ENCODE measurements at places on chromosomes 6 and 20.
A peak's percentile ranks its signal among the peaks of the same experiment; 100 is the strongest.

DNA sequence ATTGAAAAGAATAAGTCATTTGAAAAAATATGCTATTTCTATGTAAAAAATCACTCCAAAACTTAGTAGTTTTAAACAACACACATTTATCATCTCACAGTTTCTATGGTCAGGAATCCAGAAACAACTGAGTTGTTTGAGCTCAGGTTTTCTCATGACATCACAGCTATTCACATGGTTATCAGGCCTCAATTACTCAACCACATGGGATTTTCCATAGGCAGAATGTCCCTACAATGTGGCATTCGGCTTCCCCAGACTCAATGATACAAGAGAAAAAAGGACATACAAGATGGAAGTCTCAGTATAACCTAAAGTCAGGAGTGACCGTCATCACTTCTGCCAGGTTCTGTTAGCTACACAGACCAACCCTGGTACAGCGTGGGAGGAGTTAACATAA lies 3.4 kb upstream of the SLC35D3 start:
- DNase-seq, result no peak

DNA sequence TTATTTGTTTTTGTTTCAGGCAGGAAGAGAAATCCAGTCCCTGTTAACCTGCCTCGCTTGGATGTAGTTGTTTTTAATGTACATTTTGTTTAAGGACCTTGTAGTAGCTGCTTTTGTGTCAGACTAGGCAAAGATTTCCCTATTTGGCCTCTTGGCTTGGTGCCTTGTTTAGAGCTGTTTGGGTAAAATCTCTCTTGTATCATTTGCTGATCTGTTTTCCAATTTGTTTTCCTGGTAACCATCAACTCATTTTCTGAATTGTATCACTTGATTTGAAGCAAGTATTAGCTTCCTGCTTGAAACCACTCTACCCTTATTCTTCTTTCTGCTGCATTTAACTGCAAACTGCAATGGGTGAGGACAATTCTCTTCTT lies 160.7 kb downstream of the ZFAND3 start:
- DNase-seq, result no peak

GRCh38 chr20:39850246-39850645 lies 838.8 kb downstream of the MAFB start:
- DNase-seq, result no peak

GRCh38 chr6:43676962-43677606 lies 10.5 kb downstream of the MRPS18A start:
- DNase-seq, result no peak

- DNase-seq, result no peak
Observed at GRCh38 chr6:25899123-25899522, 25.1 kb upstream of the SLC17A3 start.

GRCh38 chr6:107179004-107179403 lies 63.7 kb upstream of the BEND3 start:
- no peak for DNase-seq

DNA sequence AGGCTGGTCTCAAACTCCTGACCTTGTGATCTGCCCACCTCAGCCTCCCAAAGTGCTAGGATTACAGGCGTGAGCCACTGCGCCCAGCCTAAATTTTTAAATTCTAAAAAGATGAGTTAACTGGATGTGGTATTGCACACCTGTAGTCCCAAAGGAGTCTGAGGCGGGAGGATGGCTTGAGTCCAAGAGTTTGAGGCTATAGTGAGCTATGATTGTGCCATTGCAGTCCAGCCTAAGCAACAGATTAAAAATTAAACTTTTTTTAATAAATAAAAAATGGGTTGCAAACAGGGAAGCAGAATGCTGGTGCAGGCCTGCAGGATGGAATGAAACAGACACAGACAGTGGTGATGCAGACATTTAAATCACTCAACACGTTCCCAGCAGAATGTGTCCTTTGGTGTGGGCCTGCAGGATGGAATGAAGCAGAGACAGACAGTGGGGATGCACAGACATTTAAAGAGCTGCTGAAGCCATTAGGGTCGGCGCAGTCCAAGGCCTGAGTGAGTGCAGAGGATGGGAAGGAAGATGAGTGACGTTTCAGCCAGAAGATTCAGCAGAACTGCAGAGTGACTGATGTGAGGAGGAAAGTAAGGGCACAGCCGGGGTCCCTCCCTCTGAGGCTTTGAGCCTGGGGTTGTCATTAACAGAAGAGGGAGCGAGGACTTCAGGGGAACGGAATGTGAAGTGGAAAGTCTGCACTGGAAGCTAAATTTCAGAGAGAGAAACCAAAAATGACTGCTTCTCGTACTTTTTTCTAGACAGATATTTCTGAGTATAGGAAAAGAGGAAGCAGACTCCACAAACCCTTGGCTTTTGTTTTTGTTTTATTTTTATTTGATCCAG lies 117.5 kb downstream of the RIN2 start:
- no peak for DNase-seq

- DNase-seq, result no peak
Observed at GRCh38 chr6:88823998-88824397, 139.4 kb downstream of the RNGTT start.

GRCh38 chr20:57790176-57790575 lies 80.4 kb upstream of the PMEPA1 start:
- no peak for DNase-seq

GRCh38 chr6:167575158-167575696 lies 250.3 kb downstream of the TTLL2 start:
- no peak for DNase-seq

GRCh38 chr6:125812394-125813292 lies 21.9 kb downstream of the NCOA7 start:
- no peak for DNase-seq

- peak; percentile 44 for DNase-seq
Observed at GRCh38 chr20:25148181-25148981, 47.1 kb upstream of the ENTPD6 start.

DNA sequence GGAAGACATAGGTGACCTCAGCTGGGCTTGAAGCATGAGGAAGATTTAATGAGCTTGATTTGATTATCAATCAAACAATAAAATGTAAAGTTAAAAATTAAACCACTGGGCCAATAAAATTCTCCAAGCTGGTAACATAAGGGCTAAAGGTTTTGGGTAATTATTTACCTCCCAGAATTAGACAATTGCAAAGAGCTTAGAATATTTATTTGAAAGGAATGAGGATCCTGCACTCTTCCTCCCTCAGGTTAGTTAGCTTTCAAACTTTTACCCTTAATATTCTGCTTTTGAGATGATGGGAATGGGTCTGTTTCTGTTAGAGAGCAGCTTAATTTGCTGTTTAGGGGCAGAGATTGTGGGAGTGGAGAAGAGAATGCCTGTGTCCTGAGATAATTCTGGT lies at the start of gene SLC17A4:
TSS of gene SLC17A4 (plus strand) at position 208 of the 400 bp plus-strand sequence. CDS start 7,221 bp downstream, outside the sequence.
- DNase-seq, result no peak

GRCh38 chr6:26627843-26628242 lies 31.1 kb downstream of the ABT1 start:
- DNase-seq, result no peak

DNA sequence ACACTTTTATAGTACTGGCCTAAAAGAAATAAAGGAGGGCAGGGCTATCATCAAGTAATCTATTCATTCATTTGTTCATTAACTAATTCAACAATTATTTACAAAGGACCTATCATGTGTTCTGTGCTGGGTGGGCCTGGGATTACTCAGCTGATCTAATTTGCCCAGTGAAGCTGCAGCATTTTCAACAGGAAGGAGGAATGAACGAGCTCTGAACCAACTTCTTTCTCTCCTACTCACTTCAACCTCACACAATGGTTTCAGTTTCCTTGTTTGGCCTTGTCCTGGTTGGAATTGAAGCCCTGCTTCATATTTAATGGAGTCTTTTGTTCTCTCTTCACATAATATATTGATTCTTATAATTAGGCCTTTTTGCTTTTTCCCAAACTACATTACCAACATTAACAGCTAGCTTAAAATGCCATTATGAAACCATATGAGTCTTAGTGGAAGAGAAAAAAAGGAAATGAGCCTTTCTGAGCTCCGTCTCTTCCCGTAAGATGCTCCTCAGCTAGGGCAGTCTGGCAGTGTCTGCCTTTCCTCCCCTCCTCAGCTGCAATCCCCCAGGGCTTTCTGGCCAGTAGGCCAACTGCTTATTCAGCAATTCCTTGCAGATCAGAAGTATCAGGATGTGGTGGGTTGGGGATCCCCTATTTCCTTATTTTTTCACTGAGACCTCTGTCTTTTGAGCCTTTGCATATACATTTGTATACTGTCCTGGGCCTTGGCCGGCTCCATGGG lies 79.4 kb upstream of the NRN1 start:
- DNase-seq, result no peak

- DNase-seq, result no peak
Observed at GRCh38 chr6:170378502-170378901, 71.9 kb downstream of the FAM120B start.

- DNase-seq, result no peak
Observed at GRCh38 chr6:145749632-145750031, 14.3 kb upstream of the EPM2A start.

DNA sequence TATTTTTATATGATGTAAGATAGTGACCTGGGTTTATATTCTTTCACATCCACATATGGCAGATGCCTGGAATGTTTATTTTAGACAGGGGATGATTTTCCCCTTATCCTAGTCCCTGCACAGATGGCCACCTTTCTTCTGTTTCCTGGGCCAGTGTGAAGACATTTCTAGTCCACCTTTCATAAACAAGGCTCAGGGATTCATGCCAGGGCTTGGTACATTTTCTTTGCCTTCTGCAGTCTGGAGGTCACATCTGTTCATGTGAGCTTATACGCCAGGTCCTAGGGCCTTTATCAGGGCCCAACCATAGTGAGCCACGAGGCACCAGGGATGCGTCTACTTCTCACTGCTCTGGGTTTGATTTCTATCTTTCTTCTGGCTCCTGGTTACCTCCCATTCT lies 38.0 kb upstream of the ERVFRD-1 start:
- no peak for DNase-seq

- no peak for DNase-seq
Observed at GRCh38 chr6:44266347-44266746, 996 bp upstream of the NFKBIE start.

DNA sequence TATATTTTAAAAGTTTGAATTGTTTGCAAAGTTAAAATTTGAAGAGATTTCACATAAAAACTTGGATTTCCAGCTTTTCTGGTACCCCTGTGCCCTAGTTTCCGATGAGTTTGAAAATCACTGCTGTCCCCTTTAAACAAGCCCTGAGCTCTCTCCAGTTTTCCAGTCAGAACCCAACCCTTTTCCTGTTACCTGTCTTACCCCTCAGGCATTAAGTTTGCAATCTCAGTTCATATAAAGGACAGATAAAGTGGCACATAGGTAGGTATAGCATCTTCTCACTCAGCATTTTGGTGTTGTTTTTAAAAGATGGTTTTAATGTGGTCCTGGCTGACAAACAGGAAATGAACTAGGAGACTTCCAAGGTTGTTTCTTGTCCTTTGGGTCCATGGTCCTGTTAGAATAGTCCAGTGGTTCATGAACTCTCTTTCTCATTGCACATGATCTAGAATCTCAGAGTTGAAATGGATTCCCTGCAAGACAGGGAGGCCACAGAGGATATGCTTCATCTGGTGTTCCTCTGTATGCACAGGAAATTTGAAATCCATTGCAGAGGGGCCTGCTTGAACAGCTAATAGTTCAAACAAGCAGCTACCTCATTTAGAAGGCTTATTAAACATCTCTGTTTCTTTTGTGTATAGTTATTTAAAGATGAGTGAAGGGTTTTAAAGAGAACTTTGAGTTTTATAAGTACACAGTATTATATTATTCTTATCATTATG lies 82.7 kb downstream of the JAG1 start:
- DNase-seq, result no peak

GRCh38 chr6:12241493-12242175 lies 48.5 kb upstream of the EDN1 start:
- DNase-seq, result no peak

DNA sequence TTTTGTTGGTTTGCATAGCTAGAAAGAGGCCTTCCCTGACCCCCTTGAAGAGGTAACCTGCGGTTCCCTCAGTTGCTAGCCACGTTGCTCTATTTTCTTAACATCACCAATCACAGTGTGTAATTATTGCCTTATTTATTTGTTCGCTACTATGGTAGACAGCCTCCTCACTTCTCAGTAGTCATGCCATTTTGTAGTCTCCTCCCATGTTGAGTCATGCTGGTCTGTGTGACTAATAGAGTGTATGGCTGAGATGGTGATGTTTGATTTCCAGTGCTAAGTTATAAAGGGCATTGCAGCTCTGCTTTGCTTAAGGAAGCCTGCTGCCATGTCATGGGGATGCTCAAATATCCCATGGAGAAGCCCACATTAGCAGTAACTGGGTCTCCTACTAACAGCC lies 236.6 kb upstream of the CHD6 start:
- no peak for DNase-seq

DNA sequence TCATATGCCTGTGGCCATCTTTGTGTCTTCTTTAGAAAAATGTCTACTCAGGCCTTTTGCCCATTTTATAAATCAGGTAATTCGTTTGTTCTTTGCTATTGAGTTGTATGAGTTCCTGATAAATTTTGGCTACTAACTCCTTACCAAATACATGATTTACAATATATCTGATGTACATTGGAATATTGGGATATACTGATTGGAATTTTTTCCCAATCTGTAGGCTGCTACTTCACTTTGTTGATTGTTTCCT lies 39.2 kb downstream of the BACH2 start:
- no peak for DNase-seq

DNA sequence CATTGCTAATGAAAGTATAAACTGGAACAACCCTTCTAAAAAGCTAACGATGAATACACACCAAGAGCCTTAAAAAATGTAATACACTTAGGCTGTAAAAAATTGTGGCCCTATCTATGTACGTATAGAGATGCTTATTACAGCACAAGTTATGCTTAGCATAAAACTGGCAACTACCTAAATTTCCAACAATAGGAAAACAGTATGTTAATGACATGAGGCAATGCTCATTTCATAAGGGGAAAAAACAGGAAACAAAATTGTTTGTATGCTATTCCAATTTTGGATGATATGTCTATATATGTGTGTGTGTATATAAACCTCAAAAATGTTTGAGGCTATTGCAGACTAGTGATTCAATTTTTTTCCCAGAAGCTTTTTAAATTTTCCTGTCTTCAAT lies 82.5 kb downstream of the DTNBP1 start:
- DNase-seq, result no peak

DNA sequence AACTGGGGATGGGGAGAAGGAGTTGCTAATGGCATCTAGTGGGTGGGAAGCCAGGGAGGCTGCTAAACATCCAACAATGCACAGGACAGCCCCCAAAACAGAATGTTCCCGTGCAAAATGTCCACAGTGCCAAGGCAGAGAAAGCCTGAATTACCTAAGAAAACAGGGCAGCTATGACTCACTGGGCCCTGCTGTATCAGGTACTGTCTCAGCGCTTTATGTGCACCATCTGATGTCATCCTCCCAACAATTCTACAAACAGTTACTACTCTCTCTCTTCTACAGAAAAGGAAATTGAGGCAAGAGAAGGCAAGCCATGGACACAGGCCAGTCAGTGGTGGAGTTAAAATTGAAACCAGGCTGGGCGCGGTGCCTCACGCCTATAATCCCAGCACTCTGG lies 3.1 kb downstream of the YTHDF1 start:
- no peak for DNase-seq

All from tibial artery (tissue), 4 donors.